HCT116 (cell line): ENCODE measurements at places on chromosomes 4 and X.

DNA sequence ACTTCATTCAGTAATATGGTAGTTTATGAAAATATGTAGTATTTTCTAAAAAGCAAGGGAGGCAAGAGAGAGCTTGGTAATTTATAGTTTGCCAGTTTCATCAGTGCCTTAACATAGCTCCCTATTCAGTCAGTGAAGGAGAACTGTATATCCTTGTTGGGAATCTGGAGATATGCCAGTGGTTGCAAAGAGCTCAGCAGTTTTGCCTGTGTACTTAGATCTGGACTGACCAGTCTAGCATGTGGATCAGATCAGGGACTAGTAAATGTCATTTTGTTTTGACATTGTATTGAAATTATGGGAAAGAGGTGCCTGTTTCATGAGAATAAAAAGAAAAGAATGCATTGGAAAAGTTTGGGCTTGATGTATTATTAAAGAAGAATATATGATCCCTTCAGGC is 88.6 kb downstream of the ZIC3 start:
- H3K27me3 ChIP-seq, result no peaks in the 10 kb centered on the region
- no peak overlapping the region for H3K4me3 ChIP-seq
- H3K4me1 ChIP-seq, result no peaks in the 10 kb centered on the region
- no peaks in the 10 kb centered on the region for H3K36me3 ChIP-seq
- H3K27ac ChIP-seq, result no peak overlapping the region

DNA sequence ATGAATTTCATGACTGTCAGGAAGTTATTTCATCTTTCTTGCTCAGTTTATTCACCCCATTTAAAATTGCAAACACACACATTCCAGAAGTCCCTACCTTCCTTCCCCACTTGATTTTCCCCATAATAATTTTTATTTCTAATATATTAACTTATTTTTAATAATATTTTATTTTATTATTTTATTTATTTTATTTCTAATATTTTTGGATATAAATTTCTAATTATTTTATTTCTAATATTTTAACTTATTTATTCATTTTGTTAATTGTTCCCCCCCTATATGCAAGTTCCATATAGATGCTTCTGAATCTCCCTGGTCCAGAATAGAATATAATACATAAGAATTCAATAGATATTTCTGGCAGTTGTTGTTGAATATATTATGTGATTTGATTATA is 293.7 kb upstream of the CPEB2 start:
- no peaks in the 10 kb centered on the region for H3K4me1 ChIP-seq
- no peaks in the 10 kb centered on the region for H3K27me3 ChIP-seq
- H3K36me3 ChIP-seq, result no peaks in the 10 kb centered on the region
- no peak for DNase-seq
- H3K4me3 ChIP-seq, result no peak overlapping the region

- H3K27me3 ChIP-seq, result no peaks in the 10 kb centered on the region
- H3K36me3 ChIP-seq, result no peaks in the 10 kb centered on the region
- no peak for DNase-seq
- H3K4me3 ChIP-seq, result no peak overlapping the region
Measured at GRCh38 chrX:49925176-49925575, 2.8 kb downstream of the CLCN5 start.

DNA sequence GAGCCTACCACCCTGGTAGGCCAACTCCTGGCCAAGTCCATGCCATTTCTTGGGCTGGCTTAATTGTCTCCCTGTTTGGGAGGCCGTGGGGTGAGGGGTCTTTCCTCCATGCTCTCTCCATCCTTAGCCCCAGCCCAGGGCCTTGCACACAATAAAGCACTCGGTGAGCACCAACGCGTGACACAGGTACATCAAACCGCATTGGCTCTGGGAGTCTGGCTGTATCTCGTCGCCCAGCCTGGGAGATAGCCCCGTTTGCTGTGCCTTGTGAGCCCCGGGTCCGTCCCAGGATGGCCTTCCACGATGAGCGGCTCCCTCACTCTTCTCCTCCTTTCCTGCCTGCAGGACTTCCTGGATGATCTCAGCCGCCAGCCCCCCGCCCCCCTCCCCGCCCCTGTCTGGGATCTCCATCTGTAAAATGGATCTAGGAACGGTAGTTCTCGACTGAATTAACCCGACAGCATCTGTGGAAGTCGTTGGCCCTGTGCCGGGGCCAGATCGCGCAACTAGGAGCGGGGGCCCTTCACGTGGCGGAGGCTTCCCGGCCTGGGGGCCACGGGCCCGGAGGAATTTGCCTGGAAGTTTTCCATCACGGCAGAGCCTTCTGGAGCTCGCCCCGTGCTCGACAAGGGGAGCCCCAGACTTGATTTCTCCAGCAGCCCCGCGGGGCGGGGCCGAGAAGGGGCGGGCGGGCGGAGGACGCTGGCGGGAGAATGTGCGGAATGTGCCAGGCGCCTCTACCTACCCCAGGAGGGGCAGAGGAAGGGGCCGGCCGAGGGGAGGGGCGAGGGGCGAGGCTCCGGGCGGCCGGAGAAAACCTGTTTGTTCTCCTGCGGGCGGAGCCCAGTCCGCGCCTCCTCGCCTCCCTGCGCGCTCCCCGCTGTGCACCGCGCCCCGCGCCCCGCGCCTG is at the start of gene ZNF185:
TSS of gene ZNF185 (plus strand) at position 846 of the 910 bp plus-strand sequence. CDS start 16,423 bp downstream, outside the sequence.
- H3K4me1 ChIP-seq, result peaks cover 17% of the 10 kb centered on the region
- H3K4me3 ChIP-seq, result peak within 1 kb of the TSS; percentile 56
- H3K27ac ChIP-seq, result peak within 1 kb of the TSS; percentile 43; the same call in 1 of the 2 replicates
- H3K36me3 ChIP-seq, result no peaks in the 10 kb centered on the region
- no peak for DNase-seq
- no peaks in the 10 kb centered on the region for H3K27me3 ChIP-seq

DNA sequence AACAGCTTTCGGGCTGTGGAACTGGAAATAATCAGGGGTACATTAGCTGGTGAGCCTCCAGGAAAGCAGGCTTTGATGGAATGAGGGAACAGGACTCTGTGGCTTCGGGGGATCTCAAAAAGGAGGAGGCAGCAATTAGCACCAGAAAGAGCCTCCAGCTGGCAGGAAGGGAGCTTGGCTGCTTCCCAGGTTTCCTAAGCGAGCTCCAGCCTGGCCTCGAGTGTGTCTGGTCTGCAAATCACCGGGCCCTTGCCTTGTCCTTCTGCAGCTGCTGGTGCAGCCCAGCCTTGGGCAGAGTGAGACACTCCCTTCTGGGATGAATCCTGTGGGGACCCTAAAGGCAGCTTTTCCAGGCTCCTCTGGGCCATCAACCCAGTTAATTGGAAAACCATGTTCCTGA is 10.7 kb upstream of the PDHA1 start:
- no peaks in the 10 kb centered on the region for H3K4me1 ChIP-seq
- H3K27me3 ChIP-seq, result no peaks in the 10 kb centered on the region
- H3K4me3 ChIP-seq, result no peak overlapping the region
- H3K36me3 ChIP-seq, result no peaks in the 10 kb centered on the region

DNA sequence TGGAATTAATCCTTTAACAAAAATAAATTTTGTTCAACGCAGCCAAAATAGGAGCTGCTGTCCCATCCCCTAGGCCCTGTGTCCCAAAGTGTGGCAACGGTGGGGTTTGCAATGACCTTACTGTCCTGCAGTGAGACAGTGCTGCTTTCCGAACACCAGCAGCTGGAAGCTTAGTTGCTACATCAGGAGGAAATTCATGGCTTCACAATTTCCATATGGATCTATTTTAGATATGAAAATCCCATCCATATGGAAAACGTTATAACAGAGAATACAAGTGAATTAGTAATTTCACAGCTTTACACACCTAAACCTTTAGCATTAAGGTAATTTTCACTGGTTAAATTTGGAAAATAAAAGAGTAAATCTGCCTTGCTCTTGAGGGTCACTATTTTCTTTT is 396.3 kb upstream of the TENM3 start:
- H3K36me3 ChIP-seq, result no peaks in the 10 kb centered on the region
- no peak overlapping the region for H3K4me3 ChIP-seq
- H3K27me3 ChIP-seq, result no peaks in the 10 kb centered on the region
- no peaks in the 10 kb centered on the region for H3K4me1 ChIP-seq

GRCh38 chr4:87973283-87974169 is 2.0 kb upstream of the SPP1 start:
- no peaks in the 10 kb centered on the region for H3K36me3 ChIP-seq
- peak; percentile 59 for DNase-seq
- no peak overlapping the region for H3K4me3 ChIP-seq
- H3K27me3 ChIP-seq, result no peaks in the 10 kb centered on the region
- H3K4me1 ChIP-seq, result peaks cover 24% of the 10 kb centered on the region

DNA sequence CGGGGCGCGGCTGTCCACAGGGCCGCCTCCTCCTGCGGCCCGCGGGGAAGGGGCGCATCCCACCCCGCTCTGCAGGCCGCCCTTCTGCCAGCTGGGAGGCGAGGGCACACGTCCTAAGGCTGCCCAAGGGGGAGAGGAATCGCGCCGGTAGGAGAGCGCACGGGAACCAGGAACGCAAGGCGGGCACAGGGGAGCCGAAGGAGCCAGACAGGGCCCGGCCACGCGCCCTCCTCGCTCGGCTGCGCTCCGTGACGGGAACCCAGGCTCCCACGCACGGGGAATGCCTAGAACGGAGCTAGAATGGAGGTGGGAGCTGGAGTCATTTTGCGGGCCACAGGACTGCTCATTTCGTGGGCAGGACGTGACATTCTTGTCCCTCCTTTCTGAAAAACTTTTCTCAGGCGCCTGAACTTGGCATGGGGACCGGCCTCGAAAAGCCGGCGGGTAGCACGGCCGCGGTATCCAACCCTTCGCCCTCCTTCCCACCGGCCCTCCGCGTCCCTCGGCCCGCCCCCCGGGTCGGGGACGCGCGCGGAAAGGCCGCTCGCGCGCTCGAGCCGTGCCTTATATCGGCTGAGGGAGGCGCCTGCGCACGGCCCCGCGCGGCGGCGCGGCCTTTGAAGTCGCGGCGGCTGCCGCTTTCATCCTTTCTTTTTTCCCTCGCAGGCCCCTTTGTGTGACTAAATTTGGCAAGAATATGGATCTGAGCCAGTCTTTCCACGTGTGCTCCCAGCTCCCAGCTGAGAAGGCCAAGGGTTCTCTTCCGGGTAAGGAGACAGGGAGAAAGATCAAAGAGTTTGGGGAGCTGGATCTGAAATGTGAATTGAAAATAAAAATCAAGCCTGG is 4.2 kb upstream of the LEF1 start:
- H3K4me1 ChIP-seq, result no peaks in the 10 kb centered on the region
- DNase-seq, result no peak

GRCh38 chrX:81405781-81406180 is 203.9 kb downstream of the SH3BGRL start:
- DNase-seq, result no peak
- no peaks in the 10 kb centered on the region for H3K27me3 ChIP-seq
- no peaks in the 10 kb centered on the region for H3K4me1 ChIP-seq
- H3K36me3 ChIP-seq, result no peaks in the 10 kb centered on the region
- H3K4me3 ChIP-seq, result no peak overlapping the region
- no peak overlapping the region for H3K27ac ChIP-seq

GRCh38 chr4:39825090-39825489 is 127.2 kb downstream of the UBE2K start:
- peaks cover 9% of the 10 kb centered on the region; the same call in 1 of the 2 replicates for H3K36me3 ChIP-seq
- DNase-seq, result no peak
- H3K4me3 ChIP-seq, result no peak overlapping the region
- H3K27ac ChIP-seq, result no peak overlapping the region; the same call in 1 of the 2 replicates
- no peaks in the 10 kb centered on the region for H3K27me3 ChIP-seq

DNA sequence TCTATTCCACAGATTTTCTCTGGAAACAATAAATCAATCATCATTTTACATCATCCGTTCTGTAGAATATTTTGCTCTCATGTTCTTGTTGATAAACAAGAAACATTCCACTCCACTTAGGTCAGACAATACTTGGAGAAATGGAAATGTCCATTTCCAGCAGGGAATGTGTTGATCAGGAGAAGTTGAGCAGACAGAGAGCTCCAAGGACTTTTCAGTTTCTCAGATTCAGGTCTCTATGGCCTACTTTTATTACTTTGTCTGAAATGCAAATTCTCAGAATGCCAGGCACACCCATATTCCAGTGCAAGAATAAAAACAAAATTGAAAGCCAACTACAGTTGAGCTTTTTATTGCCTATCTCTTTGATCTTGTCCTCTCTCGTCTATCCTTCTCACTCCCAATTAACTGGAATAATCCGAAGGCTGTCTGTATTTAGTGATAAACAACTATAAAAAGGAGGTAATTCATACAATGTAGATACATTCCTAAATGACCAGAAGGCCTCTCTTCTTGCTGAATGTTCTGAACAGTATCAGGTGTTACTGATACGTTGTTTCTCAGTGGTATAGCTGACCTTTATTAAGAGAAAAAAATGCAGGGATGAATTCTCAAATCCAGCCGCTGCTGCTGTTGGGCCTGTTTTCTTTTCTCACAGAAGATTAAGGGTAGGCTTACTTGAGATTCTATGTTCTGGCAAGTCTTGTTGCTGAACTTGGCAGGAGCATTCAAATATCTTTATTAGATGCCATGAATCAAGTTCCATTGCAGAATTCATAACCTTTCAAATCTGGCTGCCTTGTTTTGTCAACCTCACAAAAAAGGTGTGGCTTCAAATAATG is 72.1 kb downstream of the HPGD start:
- H3K27me3 ChIP-seq, result no peaks in the 10 kb centered on the region
- no peak for DNase-seq
- no peaks in the 10 kb centered on the region for H3K36me3 ChIP-seq

DNA sequence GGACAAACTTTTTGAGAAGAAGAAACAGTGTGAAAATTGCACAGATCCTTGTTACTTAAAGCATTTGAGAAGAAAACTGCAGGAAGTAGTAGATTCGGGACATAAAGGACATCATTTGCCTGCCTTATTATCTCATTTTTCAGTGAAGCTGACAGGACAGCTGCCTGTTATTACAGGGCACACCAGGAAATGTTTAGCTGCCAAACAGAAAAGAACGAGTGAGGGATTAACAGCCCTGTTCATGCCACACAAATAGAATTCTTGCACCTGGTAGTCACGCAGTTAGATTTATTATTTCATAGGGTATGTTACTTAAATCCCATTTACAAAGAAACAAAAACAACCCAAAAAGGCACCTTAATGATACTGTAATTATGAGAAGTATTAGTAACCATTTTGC is 100.6 kb downstream of the CHIC2 start:
- no peaks in the 10 kb centered on the region for H3K27me3 ChIP-seq
- H3K36me3 ChIP-seq, result no peaks in the 10 kb centered on the region
- no peak overlapping the region for H3K27ac ChIP-seq
- no peak overlapping the region for H3K4me3 ChIP-seq

DNA sequence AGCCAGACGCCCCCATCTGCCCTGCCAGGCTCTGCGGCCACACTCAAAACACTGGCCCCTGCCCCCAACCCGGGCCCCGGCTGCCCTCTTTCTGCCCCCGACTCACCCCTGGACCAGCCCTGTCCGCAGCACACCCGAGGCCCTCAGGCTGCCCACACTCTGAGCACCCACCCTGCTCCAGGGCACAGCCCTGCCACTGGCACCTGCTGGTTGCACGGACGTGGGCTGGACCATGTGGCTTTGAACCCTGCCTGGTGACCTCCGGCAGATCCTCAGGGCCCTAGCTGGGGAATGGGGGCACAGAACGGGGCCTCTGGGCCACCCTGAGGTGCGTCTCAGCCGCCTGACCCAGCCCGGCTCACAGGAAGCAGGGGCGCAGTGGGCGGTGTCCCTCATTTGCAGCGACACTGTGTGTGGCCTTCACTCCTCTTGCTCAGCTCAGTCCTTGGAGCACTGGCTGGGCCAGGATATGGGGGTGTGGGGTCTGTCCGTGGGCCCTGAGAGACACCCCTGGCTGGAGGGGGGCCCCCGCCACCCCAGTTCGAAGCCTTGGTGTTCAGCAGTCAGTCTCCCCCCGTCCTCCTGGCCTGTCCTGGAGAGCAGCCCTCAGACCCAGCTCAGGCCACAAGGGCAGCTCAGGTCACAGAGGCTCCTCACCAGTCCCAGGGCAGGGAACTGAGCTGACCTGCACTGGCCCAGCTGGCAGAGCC is 73.2 kb downstream of the FAM53A start:
- H3K27me3 ChIP-seq, result no peaks in the 10 kb centered on the region
- H3K4me1 ChIP-seq, result no peaks in the 10 kb centered on the region
- no peak overlapping the region for H3K4me3 ChIP-seq
